ENCODE measurements at places on chromosomes 5 and 9. TPM values are rescaled to one million over a fixed set of nuclear protein-coding genes. Genes with fewer than 3 reads are reported as not detected.

DNA sequence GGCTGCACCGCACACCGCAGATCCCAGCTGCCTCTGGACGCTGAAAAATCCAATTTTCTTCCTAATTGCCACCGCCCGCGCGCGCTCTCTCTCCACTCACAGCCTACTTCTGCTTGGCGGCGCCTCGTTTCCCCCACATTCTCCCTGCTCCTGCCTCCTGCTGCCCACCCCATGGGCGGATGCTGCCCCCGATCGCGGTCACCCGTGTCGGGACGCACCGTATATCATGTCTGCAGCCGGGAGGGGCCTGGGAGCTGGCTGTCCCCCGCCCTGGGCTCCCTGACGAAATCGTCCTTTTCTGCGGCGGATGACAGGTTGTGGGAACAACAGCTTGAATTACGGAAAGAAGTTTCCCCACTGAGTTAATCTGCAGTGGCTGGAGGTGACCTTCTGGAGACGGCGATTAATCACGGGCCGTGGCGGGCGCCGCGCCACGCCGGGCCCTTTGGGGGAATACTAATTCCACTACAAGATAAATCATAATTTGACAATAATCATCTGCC is 36.3 kb upstream of the PSD2 start:
- no peak for DNase-seq

DNA sequence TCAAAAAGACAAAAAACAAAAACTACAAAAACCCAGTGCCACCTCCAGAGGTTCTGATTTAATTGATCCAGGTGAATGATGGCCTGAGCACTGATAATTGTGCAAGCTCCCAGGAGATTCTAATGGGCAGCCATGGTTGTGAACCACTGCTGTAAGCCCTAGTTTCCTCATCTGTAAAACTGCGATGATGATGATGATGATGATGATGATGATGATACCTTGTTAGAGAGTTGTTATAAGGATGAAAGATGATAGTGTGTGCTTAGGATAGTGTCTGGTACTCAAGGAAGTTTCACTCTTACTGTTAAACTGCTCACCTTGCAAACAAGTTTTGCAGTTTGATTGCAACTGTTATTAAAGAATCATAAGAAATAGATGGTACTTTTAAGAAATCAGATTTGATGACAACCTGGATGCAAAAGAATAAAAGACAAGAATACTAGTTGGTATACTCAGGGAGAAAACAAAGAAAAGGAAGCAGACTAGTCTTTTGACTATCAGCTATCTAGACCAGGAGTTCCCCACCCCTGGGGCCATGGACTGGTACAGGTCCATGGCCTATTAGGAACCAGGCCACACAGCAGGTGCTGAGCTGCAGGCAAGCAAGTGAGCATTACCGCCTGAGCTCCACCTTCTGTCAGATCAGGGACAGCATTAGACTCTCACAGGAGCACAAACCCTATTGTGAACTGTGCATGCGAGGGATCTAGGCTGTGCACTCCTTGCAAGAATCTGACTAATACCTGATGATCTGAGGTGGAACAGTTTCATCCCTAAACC is 98.0 kb downstream of the OR2K2 start:
- DNase-seq, result no peak

GRCh38 chr9:124879226-124879625 is 17.3 kb downstream of the ARPC5L start:
- no peak for DNase-seq

DNA sequence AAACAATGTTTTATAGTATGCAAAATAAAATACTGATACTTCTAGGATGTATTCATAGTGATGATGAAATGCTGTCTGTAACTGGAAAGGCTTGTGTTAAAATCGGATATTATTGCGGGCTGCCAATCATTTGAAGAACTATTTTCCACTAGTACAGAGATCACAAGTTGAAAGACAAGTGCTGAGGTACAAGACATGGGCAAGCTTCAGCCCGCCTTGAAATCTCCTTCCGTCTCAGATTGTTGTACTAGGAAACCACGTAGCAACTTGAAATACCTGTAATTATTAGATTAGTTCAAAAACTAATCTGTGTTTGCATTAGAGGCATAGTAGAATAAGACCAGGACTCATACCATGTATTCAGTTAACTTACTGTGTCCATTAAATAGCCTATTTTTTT is 218.2 kb downstream of the ARHGEF28 start:
- DNase-seq, result no peak

- DNase-seq, result no peak
These were observed 40.9 kb downstream of the CACNA1B start for GRCh38 chr9:137918331-137919094.

GRCh38 chr5:105565531-105565930 is 2002.9 kb upstream of the NUDT12 start:
- no peak for DNase-seq

The SLC25A2 gene
- not detected for polyA plus RNA-seq

Data from right renal cortex interstitium (tissue), 3 donors.